ENCODE measurements at places on chromosomes 13 and 19.
A peak's percentile ranks its signal among the peaks of the same experiment; 100 is the strongest.

- H3K4me1 ChIP-seq = no peaks in the 10 kb centered on the region
- no peak for DNase-seq
- H3K27me3 ChIP-seq = no peaks in the 10 kb centered on the region
- H3K36me3 ChIP-seq = no peaks in the 10 kb centered on the region
- H3K4me3 ChIP-seq = no peak overlapping the region
- H3K27ac ChIP-seq = no peak overlapping the region
These were observed 120.1 kb upstream of the CSNK1A1L start for GRCh38 chr13:37225414-37226070.

GRCh38 chr13:111365149-111366005 lies 44.9 kb downstream of the TEX29 start:
- H3K36me3 ChIP-seq = no peaks in the 10 kb centered on the region
- no peak overlapping the region for H3K27ac ChIP-seq
- H3K4me1 ChIP-seq = no peaks in the 10 kb centered on the region
- peaks cover 4% of the 10 kb centered on the region for H3K27me3 ChIP-seq

DNA sequence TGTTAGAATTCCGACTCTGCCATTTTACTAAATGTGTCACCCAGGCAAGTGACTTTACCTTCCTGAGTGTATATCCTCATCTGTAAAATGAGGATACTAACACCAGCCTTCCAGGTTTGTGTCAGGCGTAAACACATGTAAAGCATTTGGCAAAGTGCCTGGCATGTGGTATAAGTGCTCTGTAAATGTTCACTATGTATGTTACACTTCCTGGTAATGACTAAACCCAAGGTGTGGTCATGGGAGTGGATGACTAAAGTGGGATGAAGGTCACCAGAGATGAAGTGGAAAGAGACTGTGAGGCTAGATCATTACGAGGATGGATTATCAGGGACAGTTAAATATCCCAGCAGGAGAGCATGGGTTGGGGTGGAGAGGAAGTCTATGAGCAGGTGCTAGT lies 25.6 kb downstream of the DEDD2 start:
- H3K4me1 ChIP-seq = no peaks in the 10 kb centered on the region
- no peak for DNase-seq
- H3K36me3 ChIP-seq = no peaks in the 10 kb centered on the region
- no peak overlapping the region for H3K4me3 ChIP-seq
- H3K27me3 ChIP-seq = no peaks in the 10 kb centered on the region

DNA sequence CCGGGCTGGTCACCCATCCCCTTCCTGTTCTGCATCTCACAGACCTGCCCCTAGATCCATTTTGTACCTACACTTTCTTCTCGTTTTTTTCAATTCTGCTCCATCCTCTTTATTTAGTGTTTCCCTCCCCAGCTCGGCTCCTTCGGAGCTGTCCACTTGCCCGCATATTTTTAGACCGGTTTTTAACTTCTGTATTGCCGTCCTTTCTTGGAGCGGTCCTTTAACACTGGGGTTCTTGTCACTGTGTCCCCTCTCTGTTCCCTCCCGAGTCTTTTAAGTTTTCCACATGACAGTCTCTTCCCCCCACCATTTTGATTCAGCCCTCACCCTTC lies 1.7 kb downstream of the ARHGAP35 start:
- H3K27me3 ChIP-seq = no peaks in the 10 kb centered on the region
- peaks cover 3% of the 10 kb centered on the region for H3K36me3 ChIP-seq

DNA sequence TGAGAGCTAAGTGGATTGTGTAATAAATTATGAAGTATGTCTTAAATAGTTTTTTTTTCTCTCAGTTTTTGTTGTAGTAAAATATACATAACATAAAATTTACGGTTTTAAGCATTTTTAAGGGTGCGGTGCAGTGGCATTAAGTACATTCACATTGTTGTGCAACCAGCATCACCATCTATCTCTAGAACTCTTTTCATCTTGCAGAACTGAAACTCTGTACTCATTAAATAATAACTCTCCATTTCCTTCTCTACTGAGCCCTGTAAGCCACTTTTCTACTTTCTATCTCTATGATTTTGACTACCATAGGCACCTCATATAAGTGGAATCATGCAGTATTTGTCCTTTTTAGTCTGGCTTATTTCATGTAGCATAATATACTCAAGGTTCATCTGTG lies 87.1 kb downstream of the GJA3 start:
- no peak overlapping the region for H3K27ac ChIP-seq
- no peak overlapping the region for H3K4me3 ChIP-seq
- DNase-seq = no peak
- H3K4me1 ChIP-seq = no peaks in the 10 kb centered on the region

DNA sequence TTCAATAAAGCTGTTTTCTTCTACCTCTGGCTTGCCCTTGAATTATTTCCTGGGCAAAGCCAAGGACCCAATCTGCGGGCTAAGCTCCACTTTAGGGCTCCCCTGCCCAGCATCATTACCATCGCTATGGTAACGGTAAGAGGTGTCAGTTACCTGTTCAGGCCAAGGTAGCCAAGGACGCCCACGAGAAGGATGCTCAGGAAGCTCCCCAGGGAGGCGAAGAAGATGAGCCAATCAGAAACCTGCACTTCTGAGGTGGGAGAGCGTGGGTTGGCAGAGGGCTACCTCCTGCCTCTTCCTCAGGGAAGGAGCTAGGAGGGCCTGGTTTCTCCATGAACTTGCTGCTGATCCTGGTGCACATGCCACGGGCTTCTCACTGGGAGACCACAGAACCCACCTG lies 24.7 kb downstream of the IL12RB1 start:
- H3K27ac ChIP-seq = no peak overlapping the region
- no peak for DNase-seq
- H3K27me3 ChIP-seq = no peaks in the 10 kb centered on the region

GRCh38 chr13:24671386-24672113 lies 8.7 kb upstream of the ATP12A start:
- DNase-seq = peak; percentile 79
- H3K27me3 ChIP-seq = no peaks in the 10 kb centered on the region
- H3K4me3 ChIP-seq = no peak overlapping the region
- no peaks in the 10 kb centered on the region for H3K4me1 ChIP-seq
- H3K36me3 ChIP-seq = no peaks in the 10 kb centered on the region

GRCh38 chr13:41909506-41909905 lies 51.4 kb downstream of the VWA8 start:
- H3K4me3 ChIP-seq = no peak overlapping the region
- no peaks in the 10 kb centered on the region for H3K36me3 ChIP-seq
- H3K27ac ChIP-seq = no peak overlapping the region
- no peak for DNase-seq
- H3K4me1 ChIP-seq = no peaks in the 10 kb centered on the region

GRCh38 chr13:87535911-87536310 lies 135.3 kb upstream of the SLITRK5 start:
- H3K4me1 ChIP-seq = no peaks in the 10 kb centered on the region
- H3K36me3 ChIP-seq = no peaks in the 10 kb centered on the region
- no peaks in the 10 kb centered on the region for H3K27me3 ChIP-seq
- no peak overlapping the region for H3K4me3 ChIP-seq
